ENCODE measurements at places on chromosomes 16 and 17. TPM values are rescaled to one million over a fixed set of nuclear protein-coding genes. Genes with fewer than 3 reads are reported as not detected.

CES4A gene
- 4.1 TPM for polyA plus RNA-seq

KRTAP1-1 gene
- not detected for polyA plus RNA-seq

DRC3 gene
- polyA plus RNA-seq = 0.39 TPM

GP1BA gene
- not detected for polyA plus RNA-seq

DNA sequence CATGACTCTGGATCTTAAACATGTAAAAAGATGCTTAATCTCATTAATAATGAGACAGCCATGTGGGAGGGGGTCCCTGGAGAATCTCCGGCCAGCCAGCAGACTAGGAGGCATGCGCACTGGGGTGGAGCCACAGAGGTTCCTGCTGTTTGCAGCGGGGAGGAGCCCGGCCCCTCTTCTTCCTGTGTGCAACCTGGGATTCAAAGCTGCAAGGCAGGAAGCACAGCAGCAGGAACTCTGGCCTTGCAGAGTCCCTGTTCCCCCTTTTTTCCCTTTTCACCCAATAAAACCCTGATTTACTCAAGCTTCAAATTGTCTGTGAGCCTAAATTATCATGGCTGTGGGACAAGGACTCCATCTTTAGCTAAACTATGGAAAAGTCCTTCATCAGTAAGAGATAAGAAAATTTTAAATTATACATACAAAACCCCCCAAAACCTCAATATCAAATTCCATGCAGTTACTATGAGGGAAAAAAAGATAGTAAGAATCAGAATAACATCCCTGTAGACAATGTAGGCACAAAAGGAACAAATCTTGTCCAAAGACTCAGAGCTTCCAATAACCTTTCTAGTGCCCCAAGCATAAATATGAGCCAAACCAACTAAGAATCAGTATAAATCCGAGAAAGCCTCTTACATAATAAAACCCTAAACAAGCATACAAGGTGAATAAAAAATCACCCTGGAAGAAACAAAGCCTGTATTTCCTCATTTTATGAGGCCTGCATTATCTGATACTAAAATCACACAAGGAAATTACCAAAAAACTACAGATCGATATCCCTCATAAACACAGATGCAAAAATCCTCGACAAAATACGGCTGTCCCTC is 12.1 kb downstream of the CFDP1 start:
- DNase-seq = peak; percentile 18

- no peak for DNase-seq
These were observed 9.9 kb upstream of the FOXJ1 start for GRCh38 chr17:76150712-76151622.

- no peak for DNase-seq
These were observed 1570.0 kb upstream of the GOT2 start for GRCh38 chr16:60304066-60304465.
